Spleen (tissue), 13 donors: ENCODE measurements at places on chromosomes 12 and 14. TPM values are rescaled to one million over a fixed set of nuclear protein-coding genes. Genes with fewer than 3 reads are reported as not detected.

The FAM234B gene
- 1.2 TPM for polyA plus RNA-seq

DNA sequence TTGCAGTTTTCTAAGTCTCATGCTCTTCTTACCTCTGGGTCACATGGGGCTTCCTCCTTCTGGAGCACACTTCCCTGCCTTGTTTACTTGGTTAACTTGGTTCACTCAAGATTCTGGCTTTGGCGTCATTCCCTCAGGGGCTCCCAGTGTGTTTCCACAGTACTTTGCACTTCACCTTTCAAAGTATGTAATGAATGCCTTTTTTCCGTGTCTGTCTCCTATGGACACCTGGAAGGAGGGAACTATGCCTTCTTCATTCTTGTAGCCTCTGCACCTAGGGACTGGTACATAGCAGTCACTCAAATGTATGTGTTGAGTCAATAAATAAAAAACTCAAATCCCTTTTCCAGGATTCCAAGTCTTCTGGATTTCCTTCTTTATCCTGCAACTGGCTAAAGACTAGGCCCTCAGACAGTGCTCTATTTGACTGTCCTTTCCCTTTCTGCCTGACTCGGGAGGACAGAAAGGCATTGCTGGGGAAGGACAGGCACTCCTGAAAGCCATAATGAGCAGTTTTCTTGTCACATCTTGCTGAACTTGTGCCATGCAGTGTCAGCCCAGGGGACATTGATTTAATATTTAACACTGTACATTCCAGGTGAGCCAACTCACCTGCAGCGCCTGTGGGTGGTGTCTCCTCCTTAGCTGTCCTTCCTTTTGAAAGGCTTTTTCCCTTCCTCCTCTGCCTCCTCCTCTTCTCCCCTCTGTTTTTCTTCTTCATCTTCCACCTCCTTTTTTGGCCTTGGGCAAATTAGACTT is 12.8 kb downstream of the MYRFL start:
- DNase-seq = no peak

The CSRP2 gene
- 25.0 TPM for polyA plus RNA-seq

The SOAT2 gene
- polyA plus RNA-seq = 0.52 TPM

The SMCO2 gene
- not detected for polyA plus RNA-seq

The RTRAF gene
- polyA plus RNA-seq = 118 TPM
